ENCODE measurements at places on chromosomes 11 and 22.

GRCh38 chr22:46794067-46794466 lies 31.6 kb downstream of the TBC1D22A start:
- DNase-seq: no peak
- H3K4me3 ChIP-seq: no peak overlapping the region
- H3K4me1 ChIP-seq: no peaks in the 10 kb centered on the region
- no peak overlapping the region for H3K27ac ChIP-seq
- H3K27me3 ChIP-seq: no peaks in the 10 kb centered on the region

GRCh38 chr11:73244589-73245240 lies 26.6 kb downstream of the P2RY2 start:
- H3K27me3 ChIP-seq: no peaks in the 10 kb centered on the region
- no peaks in the 10 kb centered on the region for H3K36me3 ChIP-seq
- no peak overlapping the region for H3K27ac ChIP-seq

GRCh38 chr11:118310781-118311485 lies 6.4 kb downstream of the CD3E start:
- H3K27me3 ChIP-seq: no peaks in the 10 kb centered on the region
- no peak overlapping the region for H3K27ac ChIP-seq
- DNase-seq: no peak
- no peak overlapping the region for H3K4me3 ChIP-seq
- H3K36me3 ChIP-seq: no peaks in the 10 kb centered on the region
- H3K4me1 ChIP-seq: peaks cover 20% of the 10 kb centered on the region

DNA sequence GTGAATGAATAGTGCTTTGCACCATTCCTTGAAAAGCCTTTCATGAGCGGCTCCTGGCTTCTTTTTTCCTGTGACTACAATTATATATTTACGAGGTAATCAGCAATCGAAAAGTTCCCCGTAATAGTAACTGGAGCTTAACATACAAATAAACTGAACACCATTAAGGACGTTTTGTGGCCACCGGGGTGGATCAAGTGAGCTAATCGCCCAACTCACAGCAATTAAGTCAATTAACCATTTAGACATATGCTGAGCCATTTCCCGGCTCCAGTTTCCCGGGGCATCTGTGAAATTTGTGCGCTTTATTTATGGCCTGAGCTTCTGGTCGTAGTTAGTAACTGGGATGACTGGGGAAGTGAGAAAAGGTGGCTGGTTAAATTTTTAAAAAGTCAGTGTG lies 465.2 kb downstream of the MIAT start:
- H3K4me1 ChIP-seq: no peaks in the 10 kb centered on the region
- peaks cover 8% of the 10 kb centered on the region for H3K27me3 ChIP-seq
- H3K36me3 ChIP-seq: no peaks in the 10 kb centered on the region
- DNase-seq: no peak

DNA sequence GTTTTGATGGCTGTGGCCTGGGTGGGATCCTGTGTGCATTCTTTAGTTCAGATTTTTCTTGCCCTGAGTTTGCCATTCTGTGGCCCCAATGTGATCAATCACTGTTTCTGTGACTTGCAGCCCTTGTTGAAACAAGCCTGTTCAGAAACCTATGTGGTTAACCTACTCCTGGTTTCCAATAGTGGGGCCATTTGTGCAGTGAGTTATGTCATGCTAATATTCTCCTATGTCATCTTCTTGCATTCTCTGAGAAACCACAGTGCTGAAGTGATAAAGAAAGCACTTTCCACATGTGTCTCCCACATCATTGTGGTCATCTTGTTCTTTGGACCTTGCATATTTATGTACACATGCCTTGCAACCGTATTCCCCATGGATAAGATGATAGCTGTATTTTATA lies 620 bp downstream of the OR4C16 start:
- H3K4me1 ChIP-seq: no peaks in the 10 kb centered on the region
- no peaks in the 10 kb centered on the region for H3K27me3 ChIP-seq
- H3K36me3 ChIP-seq: no peaks in the 10 kb centered on the region
- no peak for DNase-seq
- no peak overlapping the region for H3K4me3 ChIP-seq

- H3K36me3 ChIP-seq: peaks cover 35% of the 10 kb centered on the region
- H3K27ac ChIP-seq: no peak overlapping the region
- H3K27me3 ChIP-seq: no peaks in the 10 kb centered on the region
- DNase-seq: no peak
These were observed 1.3 kb downstream of the CTSW start for GRCh38 chr11:65880844-65881421.

DNA sequence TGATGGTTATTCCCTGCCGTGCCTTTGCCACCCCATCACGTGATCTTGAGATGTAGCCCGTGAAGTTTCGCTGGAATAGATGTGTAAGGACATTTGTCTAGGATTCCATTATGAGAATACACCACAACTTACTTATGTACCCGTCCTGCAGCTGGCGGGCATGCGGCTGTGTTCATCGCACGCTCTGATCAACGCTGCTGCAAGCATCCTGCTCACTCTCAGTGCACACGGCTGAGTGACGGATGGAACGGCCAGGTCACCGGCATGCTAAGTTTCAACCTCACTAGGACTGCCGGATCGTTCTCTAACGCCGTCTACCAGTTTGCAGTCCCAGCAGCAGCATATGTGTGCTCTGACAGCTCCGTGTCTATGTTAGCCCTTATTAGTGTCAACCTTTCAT lies 44.6 kb downstream of the APOL1 start:
- H3K36me3 ChIP-seq: peaks cover 97% of the 10 kb centered on the region
- no peaks in the 10 kb centered on the region for H3K4me1 ChIP-seq
- H3K27me3 ChIP-seq: no peaks in the 10 kb centered on the region
- no peak for DNase-seq
- H3K4me3 ChIP-seq: no peak overlapping the region
- H3K27ac ChIP-seq: no peak overlapping the region

DNA sequence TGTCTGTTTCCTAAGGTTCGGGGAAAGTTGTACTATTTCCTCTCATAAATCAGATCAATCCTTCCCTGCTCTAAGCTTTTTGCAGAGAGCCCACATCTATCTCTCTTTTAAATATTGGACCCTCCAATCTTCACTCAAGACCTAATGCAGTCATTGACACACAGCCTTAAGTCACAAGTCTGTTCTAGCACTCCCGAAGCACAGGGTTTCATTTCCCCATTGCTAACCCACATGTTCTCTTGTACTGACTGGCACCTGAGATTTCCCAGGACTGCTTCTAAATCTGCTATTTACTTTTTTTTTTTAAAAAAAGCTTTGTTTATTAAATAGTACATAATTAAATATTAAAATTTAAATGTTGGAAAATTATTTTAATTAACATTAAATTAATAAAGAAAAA lies 674.7 kb downstream of the TBC1D22A start:
- no peaks in the 10 kb centered on the region for H3K4me1 ChIP-seq
- DNase-seq: no peak
- H3K4me3 ChIP-seq: no peak overlapping the region
- H3K27ac ChIP-seq: no peak overlapping the region
- no peaks in the 10 kb centered on the region for H3K36me3 ChIP-seq

DNA sequence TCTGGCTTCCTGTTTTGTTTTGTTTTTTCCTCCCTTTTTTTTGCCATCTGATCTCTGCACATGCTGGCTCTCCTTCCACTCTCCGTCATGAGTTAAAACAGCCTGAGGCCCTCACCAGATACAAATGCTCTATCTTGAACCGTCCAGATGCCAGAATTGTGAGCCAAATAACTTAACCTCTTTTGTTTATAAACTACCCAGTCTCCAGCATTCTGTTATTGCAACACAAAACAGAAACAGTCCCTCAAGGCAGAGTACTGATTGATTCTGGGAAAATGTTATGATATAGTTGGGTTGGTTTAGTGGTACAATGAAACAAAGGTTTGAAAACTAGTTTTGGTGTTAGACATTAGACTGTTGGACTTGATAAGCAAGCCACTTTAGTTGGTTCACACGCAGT lies 1390.0 kb upstream of the RAG2 start:
- no peaks in the 10 kb centered on the region for H3K36me3 ChIP-seq
- peaks cover 8% of the 10 kb centered on the region for H3K4me1 ChIP-seq
- no peaks in the 10 kb centered on the region for H3K27me3 ChIP-seq
- no peak overlapping the region for H3K27ac ChIP-seq
- DNase-seq: no peak

- no peak for DNase-seq
- no peak overlapping the region for H3K27ac ChIP-seq
- H3K27me3 ChIP-seq: no peaks in the 10 kb centered on the region
- no peaks in the 10 kb centered on the region for H3K4me1 ChIP-seq
These were observed 577.1 kb downstream of the NTM start for GRCh38 chr11:131947511-131947910.

- no peak overlapping the region for H3K27ac ChIP-seq
- H3K4me1 ChIP-seq: peaks cover 7% of the 10 kb centered on the region
- H3K36me3 ChIP-seq: no peaks in the 10 kb centered on the region
- H3K27me3 ChIP-seq: no peaks in the 10 kb centered on the region
These were observed 16.9 kb downstream of the C11orf86 start for GRCh38 chr11:66992041-66992440.

- H3K4me3 ChIP-seq: no peak overlapping the region
- no peak for DNase-seq
- peaks cover 51% of the 10 kb centered on the region for H3K27me3 ChIP-seq
- H3K4me1 ChIP-seq: no peaks in the 10 kb centered on the region
- H3K27ac ChIP-seq: no peak overlapping the region
- no peaks in the 10 kb centered on the region for H3K36me3 ChIP-seq
These were observed 13.1 kb upstream of the CCDC134 start for GRCh38 chr22:41787331-41787730.

DNA sequence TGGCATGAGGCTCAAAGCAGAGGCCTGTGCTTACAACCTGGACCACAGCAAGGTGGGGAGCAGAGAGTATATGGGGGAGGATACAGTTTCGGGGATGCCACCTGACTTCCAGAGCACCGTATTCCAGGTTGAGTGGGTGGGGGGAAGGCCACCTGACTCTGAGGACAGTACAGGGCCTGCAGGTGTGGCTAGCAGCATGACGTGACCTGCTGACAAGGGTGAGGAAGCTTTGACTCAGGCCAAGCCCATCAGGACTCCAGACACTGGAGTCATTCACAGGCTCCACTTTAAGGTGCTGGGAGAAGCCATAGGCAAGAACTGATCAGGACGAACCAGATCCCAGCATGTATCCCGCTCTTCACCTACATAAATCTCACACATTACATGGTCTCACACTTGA lies 34.6 kb upstream of the CRTAM start:
- no peaks in the 10 kb centered on the region for H3K27me3 ChIP-seq
- no peaks in the 10 kb centered on the region for H3K36me3 ChIP-seq
- H3K27ac ChIP-seq: no peak overlapping the region
- DNase-seq: no peak

DNA sequence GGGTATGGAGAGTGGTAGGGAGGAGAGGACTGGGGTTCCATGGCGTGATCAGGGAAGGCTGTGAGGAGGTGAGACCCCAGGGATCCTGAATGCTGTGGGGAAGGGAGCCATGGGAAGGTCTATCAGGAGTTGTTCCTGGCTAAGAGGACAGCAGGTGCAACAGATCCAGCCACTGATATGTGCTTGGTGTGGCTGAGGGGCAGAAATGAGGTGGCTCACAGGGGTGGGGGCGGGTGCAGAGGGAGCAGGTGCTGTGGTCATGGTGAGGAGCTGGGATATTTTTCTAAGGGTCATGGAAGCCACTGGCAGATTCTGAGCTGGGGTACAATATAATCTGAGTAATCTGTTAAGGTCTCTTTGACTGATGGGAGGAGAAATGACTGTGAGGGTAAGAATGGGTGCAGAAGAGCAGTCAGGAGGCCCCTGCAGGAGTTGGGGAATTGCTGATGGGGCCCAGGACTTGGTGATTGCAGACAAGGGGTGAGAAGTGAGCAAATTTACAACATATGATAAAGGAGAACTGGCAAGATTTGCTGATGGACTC lies 31.3 kb upstream of the DMC1 start:
- H3K36me3 ChIP-seq: peaks cover 7% of the 10 kb centered on the region
- no peaks in the 10 kb centered on the region for H3K27me3 ChIP-seq
- no peak overlapping the region for H3K4me3 ChIP-seq
- no peak for DNase-seq
- H3K4me1 ChIP-seq: peaks cover 2% of the 10 kb centered on the region
- H3K27ac ChIP-seq: no peak overlapping the region

DNA sequence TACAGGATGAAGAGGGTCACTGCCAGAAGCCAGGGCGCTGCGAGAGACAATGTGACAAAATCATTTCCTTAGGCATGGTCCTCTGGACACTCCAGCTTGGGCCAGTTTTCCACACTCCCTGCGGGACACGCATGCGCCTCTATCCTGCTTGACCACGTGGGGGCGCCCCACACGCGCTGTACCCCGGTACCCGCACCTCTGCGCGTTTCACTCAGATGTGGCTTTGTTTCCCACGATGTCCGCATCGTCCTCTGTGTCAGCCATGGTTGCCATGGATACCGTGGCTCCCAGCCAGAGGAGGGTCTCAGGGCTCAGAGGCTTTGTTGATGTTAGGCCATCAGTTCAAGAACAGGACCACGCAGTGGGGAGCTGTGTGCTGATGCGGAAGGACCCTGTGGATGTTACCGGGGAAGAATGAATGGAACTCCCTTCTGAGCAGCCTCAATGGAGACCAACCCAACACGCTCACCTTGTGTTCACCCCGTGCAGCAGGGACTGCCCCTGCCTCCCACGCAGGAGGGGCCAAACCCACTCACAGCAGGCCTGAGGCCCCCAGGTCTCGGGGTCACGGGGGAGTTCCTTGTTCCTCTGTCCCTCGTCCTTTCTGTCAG lies 101.1 kb upstream of the SLC22A12 start:
- H3K27ac ChIP-seq: no peak overlapping the region
- H3K4me1 ChIP-seq: no peaks in the 10 kb centered on the region
- no peaks in the 10 kb centered on the region for H3K36me3 ChIP-seq
- peak; percentile 88 for DNase-seq
- no peak overlapping the region for H3K4me3 ChIP-seq

DNA sequence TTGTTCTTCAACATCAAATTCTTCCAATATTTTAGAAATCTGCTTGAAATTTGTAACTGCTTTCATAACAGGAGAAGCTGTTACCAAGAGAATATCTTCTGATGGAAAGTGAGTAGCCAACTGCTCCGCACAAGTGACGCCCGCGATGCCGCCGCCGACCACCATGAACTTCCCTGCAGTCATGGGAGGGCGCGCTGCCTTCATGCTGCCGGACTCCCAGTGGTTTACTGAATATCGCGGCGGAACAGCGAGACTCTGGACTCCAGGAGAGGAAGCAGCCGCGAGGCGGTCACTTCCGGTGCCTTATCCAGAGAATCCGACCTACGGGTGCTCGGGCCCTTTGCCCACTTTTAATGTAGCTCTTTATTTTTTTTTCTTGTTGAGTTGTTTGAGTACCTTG lies 190.6 kb downstream of the GUCY1A2 start:
- no peak for DNase-seq
- H3K27ac ChIP-seq: no peak overlapping the region
- no peaks in the 10 kb centered on the region for H3K27me3 ChIP-seq
- H3K4me3 ChIP-seq: no peak overlapping the region
- H3K36me3 ChIP-seq: no peaks in the 10 kb centered on the region

DNA sequence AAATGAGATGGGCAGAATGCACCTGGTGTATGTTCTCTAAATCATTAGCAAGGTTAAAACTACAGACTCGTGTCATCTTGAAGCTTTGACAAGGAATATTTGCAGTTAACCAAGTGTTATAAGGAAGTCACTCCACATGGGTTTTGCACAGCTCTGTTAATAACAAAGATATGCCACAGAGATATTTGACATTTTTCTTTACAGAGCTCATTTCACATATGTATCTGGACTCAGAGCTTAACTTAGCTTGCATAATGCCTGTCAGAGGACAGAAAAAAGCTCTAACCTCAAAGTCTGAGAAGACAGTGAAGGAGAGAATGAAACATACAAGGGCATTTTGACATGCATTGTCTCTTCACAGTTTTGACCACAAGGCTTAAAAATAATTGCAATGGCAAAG lies 105.5 kb downstream of the C11orf87 start:
- H3K4me3 ChIP-seq: no peak overlapping the region
- H3K36me3 ChIP-seq: no peaks in the 10 kb centered on the region
- H3K4me1 ChIP-seq: no peaks in the 10 kb centered on the region
- H3K27ac ChIP-seq: no peak overlapping the region
- H3K27me3 ChIP-seq: no peaks in the 10 kb centered on the region

All from endodermal cell (in vitro differentiated cells).